ENCODE measurements at places on chromosomes 13 and 19. TPM values are rescaled to one million over a fixed set of nuclear protein-coding genes. Genes with fewer than 3 reads are reported as not detected.

DNA sequence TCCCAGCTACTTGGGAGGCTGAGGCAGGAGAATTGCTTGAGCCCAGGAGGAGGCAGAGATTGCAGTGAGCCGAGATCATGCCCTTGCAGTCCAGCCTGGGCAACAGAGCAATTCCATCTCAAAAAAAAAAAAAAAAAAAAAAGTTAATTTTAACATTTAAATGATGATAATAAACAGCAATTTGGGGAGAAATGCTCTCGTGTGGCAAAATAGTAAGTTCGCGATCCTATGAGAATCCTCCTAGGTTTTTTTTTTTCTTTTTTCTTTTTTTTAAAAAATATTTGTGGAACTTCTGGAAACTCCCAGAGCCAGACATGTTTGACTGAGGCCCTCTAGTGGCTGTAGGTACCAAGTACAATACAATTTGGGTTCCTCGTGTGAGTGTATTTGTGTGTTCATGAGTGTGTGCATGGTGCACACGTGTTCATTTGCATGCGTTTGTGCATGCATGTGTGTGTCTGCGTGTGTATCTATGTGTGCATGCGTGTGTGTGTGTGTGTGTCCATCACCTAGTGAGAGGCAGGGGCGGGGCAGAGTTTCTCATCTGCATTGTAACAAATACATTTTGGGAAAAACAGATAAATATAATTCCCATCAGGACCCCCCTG lies 31.2 kb downstream of the TMPRSS9 start:
- H3K4me1 ChIP-seq = no peaks in the 10 kb centered on the region
- H3K4me3 ChIP-seq = no peak overlapping the region
- H3K27me3 ChIP-seq = peaks cover 3% of the 10 kb centered on the region
- DNase-seq = peak; percentile 55
- H3K27ac ChIP-seq = no peak overlapping the region

NLRP5 gene
- not detected for total RNA-seq

DNA sequence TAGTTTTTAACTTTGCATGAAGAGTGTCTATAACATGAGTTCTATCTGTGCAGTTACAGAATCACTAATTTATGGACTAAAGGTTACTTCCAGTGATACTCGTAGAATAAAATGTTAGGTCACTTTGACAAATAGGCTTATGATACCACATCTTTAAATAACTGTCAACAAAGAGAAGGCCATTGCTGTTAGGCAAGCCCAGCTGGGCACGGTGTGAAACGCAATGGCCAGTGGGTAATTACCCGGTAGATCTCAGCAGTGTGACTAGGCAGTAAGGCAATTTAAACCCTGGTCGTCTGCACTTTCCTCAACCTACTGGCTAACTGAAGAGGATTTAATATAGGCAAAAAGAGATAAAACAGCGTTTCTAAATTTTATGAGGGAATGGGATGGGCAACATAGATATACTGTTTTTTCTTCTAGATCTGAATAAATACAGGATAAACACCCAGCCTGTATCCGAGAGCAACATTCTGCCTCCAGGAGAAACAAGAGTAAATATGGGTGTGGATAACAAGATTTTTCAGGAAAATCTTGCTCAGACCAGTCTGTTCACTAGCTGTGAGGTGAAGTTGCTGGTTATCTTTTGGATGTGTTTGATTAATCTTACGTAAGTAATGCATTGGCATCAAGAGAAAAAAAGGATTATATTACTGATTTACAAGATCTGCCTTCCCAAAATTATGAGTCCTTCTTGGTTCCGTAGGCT lies 631.3 kb downstream of the EFNB2 start:
- H3K4me1 ChIP-seq = no peaks in the 10 kb centered on the region
- no peak overlapping the region for H3K4me3 ChIP-seq
- DNase-seq = no peak
- H3K36me3 ChIP-seq = no peaks in the 10 kb centered on the region
- H3K27me3 ChIP-seq = no peaks in the 10 kb centered on the region
- H3K27ac ChIP-seq = no peak overlapping the region

DNA sequence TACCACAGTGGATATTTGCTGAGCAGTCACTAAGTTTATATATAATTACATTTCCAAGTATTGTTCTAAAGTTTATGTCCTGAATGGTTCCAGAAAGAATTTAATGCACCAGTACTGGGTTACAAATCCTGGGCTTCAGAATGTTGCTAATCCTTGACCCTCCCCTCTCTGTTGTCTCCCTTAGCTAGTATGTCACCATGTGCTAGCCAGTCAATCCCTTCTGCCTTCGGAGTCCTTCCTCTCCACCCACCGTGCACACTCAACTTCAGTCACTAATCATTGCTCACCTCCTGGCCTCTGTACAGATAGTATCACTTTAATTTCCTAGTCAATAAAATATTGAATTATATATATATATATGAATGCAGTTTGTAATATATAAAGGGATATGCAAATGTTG lies 7.5 kb downstream of the FAM124A start:
- H3K27ac ChIP-seq = no peak overlapping the region
- peaks cover 28% of the 10 kb centered on the region for H3K4me1 ChIP-seq
- no peak for DNase-seq

PRTN3 gene
- total RNA-seq = not detected

PGLYRP2 gene
- total RNA-seq = not detected
